ENCODE measurements at places on chromosomes 11 and 22.

- no peak for DNase-seq
These were observed 25.3 kb downstream of the PRCP start for GRCh38 chr11:82874646-82875523.

DNA sequence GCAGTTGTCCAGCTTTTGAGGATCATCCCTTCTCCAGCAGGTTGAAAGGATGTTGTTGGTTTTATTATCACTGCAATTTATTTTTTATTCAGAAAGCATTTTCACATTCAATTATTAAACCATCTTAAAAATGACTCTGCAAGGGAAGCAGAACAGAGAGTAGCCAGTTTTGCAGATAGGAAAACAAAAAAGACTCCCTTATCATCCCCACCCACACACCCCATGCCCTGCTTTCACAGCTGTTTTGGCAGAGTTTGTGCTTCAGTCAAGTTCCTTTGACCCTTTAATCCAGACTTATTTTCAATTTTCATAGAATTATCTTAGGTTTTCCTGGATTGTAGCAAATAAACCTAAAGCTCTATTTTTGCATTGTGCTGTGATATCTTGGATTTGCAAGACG, 44.4 kb downstream of the MUC15 start:
- no peak for DNase-seq

DNA sequence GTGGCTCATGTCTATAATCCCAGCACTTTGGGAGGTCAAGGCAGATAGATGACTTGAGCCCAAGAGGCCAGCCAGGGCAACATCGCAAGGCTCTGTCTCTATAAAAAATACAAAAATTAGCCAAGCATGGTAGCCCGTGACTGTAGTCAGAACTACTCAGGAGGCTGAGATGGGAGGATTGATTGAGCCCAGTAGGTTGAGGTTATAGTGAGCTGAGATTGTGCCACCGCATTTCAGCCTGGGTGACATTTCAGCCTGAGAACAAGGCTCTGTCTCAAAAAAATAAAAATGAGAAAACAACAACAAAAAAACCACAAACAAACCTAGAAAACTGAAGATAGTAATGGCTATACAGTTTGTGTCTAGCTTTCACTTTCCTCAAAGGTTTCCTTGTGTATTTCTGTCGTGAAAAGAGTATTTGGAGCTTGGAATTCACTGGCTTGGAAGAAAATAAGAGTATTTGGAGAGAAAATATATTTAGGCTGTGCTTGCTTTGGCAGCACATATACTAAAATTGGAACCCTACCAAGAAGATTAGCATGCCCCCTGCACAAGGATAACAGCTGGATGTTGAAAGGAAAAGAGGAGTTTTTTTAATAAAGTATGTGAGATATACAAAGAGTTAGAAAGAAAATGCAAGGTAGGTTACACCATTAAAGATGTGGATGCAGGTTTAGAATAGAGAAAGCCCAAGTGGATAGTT, 3.9 kb upstream of the BIRC3 start:
- no peak for DNase-seq

DNA sequence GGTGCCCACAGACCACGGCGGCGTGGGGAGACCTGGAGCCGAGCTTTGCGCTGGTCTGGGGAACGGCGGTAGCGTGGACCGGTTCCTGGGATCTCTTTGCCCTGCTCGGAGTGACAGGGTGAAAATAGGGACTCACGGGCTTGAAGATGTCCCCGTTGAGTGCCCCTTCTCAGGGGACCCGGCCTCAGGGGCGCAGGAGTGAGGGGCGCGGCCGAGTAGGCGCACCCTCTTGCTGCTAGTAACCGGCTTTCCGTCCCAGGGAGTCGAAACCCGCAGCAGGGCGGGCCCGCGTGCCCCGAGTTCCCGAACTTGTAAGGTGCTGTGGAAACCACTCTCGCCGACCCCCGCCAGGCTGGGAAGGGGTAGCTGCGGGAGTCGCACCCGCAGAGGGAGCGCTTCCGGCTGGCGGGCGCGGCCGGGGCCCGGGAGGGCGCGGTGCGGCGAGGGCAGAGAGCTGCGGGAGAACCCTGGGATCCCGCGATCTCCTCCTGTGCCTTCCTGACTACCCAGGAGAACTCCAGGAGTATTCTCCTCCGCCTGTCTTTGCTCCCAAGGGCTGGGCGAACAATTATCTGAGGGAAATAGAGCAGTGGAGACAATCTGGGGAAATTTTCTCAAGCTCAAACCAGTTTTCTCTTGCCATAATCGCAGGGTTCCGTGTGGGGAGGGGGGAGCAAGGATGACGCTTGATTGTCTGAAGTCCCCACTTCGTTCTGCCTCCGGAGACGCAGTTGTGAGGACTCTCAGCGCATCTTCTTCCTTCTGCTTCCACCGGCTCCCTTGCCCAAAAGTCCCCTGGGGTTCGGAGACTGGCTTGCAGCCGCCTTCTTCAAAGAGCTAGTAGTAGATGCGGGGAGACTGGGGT, 666 bp downstream of the NELL1 start:
- DNase-seq = no peak

- DNase-seq = no peak
These were observed 3.5 kb upstream of the TSPO start for GRCh38 chr22:43147821-43148220.

- DNase-seq = no peak
These were observed 712 bp upstream of the SLC2A11 start for GRCh38 chr22:23856721-23857605.

DNA sequence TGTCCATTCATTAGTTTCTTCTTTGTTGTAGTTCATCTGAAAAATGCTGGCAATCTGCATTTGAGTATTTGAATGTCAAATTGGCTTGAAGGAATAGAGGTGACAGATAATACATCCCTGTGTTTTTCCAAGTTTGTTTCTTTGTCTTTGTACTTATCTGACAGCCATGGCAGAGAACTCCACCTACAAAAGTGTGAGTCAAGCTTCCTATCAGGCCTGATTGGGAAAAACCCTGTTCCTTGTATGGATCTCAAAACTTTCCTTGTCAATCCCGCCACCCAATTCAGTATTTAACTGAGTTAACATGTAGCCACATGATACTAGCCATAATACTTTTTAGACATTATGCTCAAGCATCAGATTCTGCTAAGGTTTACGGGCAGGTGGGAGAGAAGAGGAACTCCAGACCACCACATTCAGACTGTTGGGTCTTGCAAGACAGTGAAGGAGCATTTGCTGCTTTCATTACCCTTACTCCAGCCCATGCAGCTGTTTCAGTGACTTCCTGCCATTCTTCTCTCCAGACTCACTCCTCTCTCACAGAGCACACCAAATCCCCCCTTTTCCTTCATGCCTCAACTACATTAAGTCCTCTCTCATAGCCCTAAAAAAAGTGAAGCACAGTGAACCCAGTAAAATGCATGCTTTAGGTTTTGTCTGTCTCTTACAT, 65.9 kb downstream of the BLID start:
- no peak for DNase-seq
